ENCODE measurements at places on chromosomes 3 and 15. TPM values are rescaled to one million over a fixed set of nuclear protein-coding genes. Genes with fewer than 3 reads are reported as not detected.

DNA sequence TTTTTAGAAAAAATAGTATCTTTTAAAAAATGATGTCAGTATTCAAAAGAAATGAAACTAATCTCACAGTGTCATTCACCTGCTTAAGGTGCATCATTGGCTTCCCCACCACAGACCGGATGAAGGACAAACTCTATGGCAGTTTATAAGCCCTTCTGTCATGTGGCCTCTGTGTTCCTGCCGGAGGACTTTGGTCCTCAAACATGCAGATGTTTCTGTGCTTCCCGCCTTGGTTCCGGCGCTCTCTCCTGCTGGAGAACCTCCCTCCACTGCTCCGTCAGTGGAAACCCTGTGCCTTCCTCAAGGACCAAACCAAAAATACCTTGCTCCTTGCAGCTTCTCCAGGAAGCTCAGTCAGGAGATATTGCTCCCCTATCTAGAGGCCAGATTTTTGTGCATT lies 326.3 kb downstream of the UACA start:
- peaks cover 11% of the 10 kb centered on the region for H3K4me1 ChIP-seq
- no peaks in the 10 kb centered on the region for H3K36me3 ChIP-seq
- H3K27me3 ChIP-seq, result no peaks in the 10 kb centered on the region
- DNase-seq, result no peak
- H3K27ac ChIP-seq, result no peak overlapping the region

SOX14 gene
- total RNA-seq, result not detected

CCR9 gene
- not detected for total RNA-seq

PRRT3 gene
- 6.7 TPM for total RNA-seq

VGLL3 gene
- 39.2 TPM for total RNA-seq

DNA sequence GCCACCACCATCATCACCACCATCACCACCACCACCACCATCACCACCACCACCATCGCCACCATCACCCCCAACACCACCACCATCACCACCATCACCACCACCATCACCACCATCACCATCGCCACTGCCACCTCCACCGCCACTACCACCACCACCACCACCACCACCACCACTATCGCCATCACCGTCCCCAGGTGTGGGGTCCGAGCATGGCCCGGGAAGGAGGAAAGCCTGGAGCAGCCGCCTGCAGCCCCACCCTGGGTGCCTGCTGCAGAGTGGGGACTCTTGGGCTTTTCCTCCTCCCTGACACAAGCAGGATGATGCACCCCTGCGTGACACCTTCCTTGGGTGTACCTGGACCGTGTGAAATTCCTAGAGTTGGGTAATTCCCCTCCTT lies 43.9 kb downstream of the MUC4 start:
- no peaks in the 10 kb centered on the region for H3K36me3 ChIP-seq
- no peak overlapping the region for H3K4me3 ChIP-seq
- H3K4me1 ChIP-seq, result no peaks in the 10 kb centered on the region
- peak; percentile 6 for DNase-seq
- no peak overlapping the region for H3K27ac ChIP-seq
- no peaks in the 10 kb centered on the region for H3K27me3 ChIP-seq

DNA sequence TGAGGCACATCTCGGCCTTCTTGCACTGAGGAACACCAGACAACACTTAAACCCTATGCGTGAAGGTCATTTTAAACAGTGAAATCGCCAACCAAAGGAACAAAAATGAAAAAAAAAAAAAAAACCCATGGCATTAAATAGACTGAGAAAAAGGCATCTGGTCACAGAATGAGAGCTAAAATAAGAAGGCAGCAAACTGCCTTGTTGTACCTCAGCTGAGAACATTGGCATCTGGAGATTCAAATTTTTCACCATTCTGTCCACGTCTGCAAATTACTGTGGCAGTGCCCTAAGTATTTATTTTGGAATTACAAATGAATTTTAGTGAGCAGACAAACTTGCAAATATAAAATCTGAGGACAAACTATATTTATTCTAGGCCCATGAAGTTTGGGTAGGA lies 82.6 kb upstream of the POU1F1 start:
- no peak overlapping the region for H3K4me3 ChIP-seq
- DNase-seq, result no peak
- no peaks in the 10 kb centered on the region for H3K36me3 ChIP-seq
- H3K27ac ChIP-seq, result no peak overlapping the region
- H3K4me1 ChIP-seq, result no peaks in the 10 kb centered on the region
- no peaks in the 10 kb centered on the region for H3K27me3 ChIP-seq

DNA sequence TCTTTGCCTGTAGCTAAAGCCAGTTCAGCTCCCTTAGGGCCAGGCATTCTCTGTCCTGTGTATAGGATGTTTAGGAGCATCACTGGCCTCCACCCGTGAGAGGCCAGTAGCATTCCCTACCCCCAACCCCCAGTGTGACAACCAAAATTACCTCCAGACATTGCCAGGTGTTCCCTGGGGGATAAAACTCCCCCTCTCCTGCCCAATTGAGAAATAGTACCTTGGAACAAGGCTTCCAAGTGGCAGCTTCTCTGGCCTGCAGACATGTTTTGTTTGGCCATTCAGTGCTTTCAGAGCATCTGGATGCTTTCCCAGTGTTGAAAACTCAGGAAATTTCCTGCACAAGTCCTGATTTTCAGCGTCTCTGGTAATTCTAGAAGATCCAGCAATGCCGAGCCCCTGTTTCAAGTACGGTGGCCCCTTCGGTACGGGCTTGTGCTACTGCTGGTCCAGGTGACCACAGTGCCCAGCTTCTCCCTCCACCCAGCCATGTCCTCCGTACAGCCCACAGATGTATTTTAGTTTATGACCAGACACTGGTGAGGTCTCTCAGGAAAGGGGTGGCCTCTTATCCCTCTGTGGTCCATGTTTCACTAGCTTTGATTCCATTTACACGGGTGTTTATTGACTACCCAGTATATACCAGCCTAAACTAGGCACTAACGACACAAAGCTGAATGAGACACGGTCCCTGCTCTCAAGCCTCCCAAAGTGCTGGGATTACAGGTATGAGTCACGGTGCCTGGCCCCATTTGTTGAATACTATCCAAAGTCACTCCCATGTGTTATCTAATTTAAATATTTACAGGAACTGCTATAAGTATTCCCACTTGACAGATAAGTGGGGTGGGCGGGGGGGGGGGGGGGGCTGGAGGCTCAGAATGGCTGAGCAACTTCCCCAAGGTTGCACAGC lies 125.4 kb upstream of the RAD18 start:
- peak; percentile 80 for DNase-seq
- H3K4me3 ChIP-seq, result no peak overlapping the region
- no peaks in the 10 kb centered on the region for H3K36me3 ChIP-seq
- peaks cover 14% of the 10 kb centered on the region for H3K4me1 ChIP-seq

- DNase-seq, result no peak
- H3K27ac ChIP-seq, result peak overlapping the region; percentile 93
- no peaks in the 10 kb centered on the region for H3K27me3 ChIP-seq
- peak overlapping the region; percentile 66 for H3K4me3 ChIP-seq
- H3K4me1 ChIP-seq, result peaks cover 9% of the 10 kb centered on the region
- H3K36me3 ChIP-seq, result no peaks in the 10 kb centered on the region
Measured at GRCh38 chr3:156825795-156826143, 384 bp upstream of the LEKR1 start.

GRCh38 chr3:157417247-157417646 lies 19.4 kb upstream of the PTX3 start:
- no peak overlapping the region for H3K27ac ChIP-seq
- no peak for DNase-seq
- H3K4me3 ChIP-seq, result no peak overlapping the region
- no peaks in the 10 kb centered on the region for H3K36me3 ChIP-seq
- H3K27me3 ChIP-seq, result no peaks in the 10 kb centered on the region

SPINT1 gene
- 134 TPM for total RNA-seq

ATP8B4 gene
- 5.8 TPM for total RNA-seq

DNA sequence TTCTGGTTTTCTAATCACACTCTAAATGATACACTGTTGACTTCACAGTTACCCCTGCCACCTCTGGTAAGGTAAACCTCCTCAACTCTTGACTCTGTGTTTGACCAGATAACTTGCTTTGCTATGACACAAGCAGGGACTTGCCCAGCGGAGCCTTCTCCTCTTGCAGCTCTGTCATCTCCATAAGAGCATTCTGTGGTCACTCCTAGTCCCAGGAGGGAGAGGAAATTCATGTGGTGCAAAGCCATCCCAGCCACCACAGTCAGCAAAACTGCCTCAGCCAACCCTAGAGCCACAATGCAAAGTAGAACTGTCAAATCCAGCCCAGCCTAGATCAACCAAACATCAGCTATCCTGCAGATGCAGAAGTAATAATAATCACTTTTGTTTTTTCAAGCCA lies 144.7 kb upstream of the GADL1 start:
- H3K4me1 ChIP-seq, result no peaks in the 10 kb centered on the region
- H3K36me3 ChIP-seq, result no peaks in the 10 kb centered on the region
- H3K27ac ChIP-seq, result no peak overlapping the region
- H3K4me3 ChIP-seq, result no peak overlapping the region

SETMAR gene
- total RNA-seq, result 9.7 TPM

- no peaks in the 10 kb centered on the region for H3K36me3 ChIP-seq
- no peak for DNase-seq
- H3K27me3 ChIP-seq, result no peaks in the 10 kb centered on the region
- no peaks in the 10 kb centered on the region for H3K4me1 ChIP-seq
Measured at GRCh38 chr15:81209635-81210034, 13.0 kb downstream of the IL16 start.

- no peak overlapping the region for H3K27ac ChIP-seq
- no peaks in the 10 kb centered on the region for H3K27me3 ChIP-seq
- no peaks in the 10 kb centered on the region for H3K36me3 ChIP-seq
Measured at GRCh38 chr15:35980719-35981118, 434.8 kb upstream of the DPH6 start.

FBN1 gene
- total RNA-seq, result 159 TPM

ADPGK gene
- 172 TPM for total RNA-seq

EID1 gene
- total RNA-seq, result 114 TPM

RBPMS2 gene
- 3.6 TPM for total RNA-seq

DNA sequence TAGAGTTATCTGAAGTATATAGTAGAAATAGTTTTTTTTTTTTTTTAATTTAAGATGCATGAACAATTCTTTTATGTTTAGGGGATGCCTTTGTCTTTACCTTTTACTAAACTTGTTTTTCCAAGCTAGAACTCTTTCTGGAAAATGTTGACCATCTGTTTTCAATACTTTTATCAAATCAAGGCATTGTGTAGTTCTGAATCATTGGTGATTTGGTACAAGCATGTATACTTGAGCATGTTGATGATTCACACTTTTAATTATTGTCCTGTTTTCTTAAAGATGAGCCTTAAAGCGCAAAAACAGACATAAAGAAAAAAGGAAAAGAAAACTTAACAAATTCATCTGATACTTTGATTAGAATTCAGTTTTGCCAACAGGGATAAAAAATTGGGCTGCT lies 28.3 kb downstream of the PDCD6IP start:
- H3K36me3 ChIP-seq, result peaks cover 32% of the 10 kb centered on the region
- H3K4me3 ChIP-seq, result no peak overlapping the region
- H3K4me1 ChIP-seq, result no peaks in the 10 kb centered on the region
- H3K27me3 ChIP-seq, result no peaks in the 10 kb centered on the region
- no peak for DNase-seq
- no peak overlapping the region for H3K27ac ChIP-seq

DNA sequence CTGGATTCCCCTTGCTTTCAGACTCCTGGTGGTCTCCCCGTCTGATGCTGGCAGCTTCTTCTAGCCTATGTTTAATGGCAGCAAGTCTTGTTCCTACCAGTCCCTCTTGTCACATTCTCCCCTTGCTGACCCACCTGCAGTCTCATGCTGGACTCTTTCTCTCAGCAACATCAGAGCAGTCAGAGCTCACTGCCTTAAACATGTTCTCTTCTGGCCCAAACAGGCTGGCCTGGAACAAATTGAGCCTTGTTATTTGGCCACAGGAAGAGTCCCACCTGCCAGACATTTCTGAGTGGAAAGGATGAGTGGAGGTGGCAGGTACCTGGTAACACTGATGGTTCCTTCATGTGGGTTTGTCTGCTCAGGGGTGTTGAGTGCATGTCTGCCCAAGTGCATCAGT lies 59.2 kb upstream of the APEH start:
- H3K4me1 ChIP-seq, result no peaks in the 10 kb centered on the region
- H3K27ac ChIP-seq, result no peak overlapping the region
- no peak for DNase-seq

GRCh38 chr3:105853801-105854432 lies 14.9 kb downstream of the CBLB start:
- no peak for DNase-seq
- H3K36me3 ChIP-seq, result peaks cover 47% of the 10 kb centered on the region
- no peaks in the 10 kb centered on the region for H3K27me3 ChIP-seq
- no peak overlapping the region for H3K4me3 ChIP-seq
- H3K4me1 ChIP-seq, result peaks cover 6% of the 10 kb centered on the region
- no peak overlapping the region for H3K27ac ChIP-seq

DNA sequence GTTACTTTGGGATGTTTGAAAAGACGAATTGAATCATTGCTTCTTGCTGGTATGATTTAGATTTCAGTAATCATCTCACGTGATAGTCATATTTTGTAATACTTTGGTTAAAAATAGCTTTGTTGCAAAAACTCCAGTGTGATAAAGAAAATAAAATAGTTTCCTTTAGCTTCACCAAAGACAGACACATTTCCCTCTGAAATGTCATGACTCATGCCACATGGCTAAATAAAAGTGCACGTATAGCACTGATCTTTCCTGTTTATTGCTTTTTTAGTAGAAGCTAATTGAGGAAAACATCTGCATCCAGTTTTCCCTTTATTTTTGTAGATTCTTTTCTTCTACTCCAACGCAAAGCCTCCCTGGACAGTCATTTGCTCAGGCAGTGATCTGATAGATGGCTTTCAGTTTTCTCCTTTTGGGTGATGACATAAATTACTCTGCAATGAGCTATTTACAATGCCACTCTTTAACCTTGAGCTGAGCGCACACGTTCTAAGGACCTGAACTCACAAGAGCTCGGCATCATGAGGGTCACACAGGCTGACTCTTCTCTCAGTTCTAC lies 84.9 kb downstream of the ARNT2 start:
- H3K27me3 ChIP-seq, result no peaks in the 10 kb centered on the region
- no peaks in the 10 kb centered on the region for H3K36me3 ChIP-seq
- peaks cover 17% of the 10 kb centered on the region for H3K4me1 ChIP-seq
- H3K4me3 ChIP-seq, result no peak overlapping the region

GRCh38 chr15:34059946-34060345 lies 20.9 kb upstream of the AVEN start:
- H3K27me3 ChIP-seq, result no peaks in the 10 kb centered on the region
- DNase-seq, result no peak
- H3K4me1 ChIP-seq, result peaks cover 7% of the 10 kb centered on the region
- H3K36me3 ChIP-seq, result no peaks in the 10 kb centered on the region
- no peak overlapping the region for H3K27ac ChIP-seq
- no peak overlapping the region for H3K4me3 ChIP-seq

- H3K4me1 ChIP-seq, result no peaks in the 10 kb centered on the region
- H3K36me3 ChIP-seq, result no peaks in the 10 kb centered on the region
- H3K27me3 ChIP-seq, result no peaks in the 10 kb centered on the region
- no peak overlapping the region for H3K4me3 ChIP-seq
- H3K27ac ChIP-seq, result no peak overlapping the region
Measured at GRCh38 chr15:86060674-86061073, 19.0 kb upstream of the AGBL1 start.

CCR8 gene
- not detected for total RNA-seq

CNTN3 gene
- 0.55 TPM for total RNA-seq
